ENCODE measurements at places on chromosomes 2 and 18.

GRCh38 chr2:109663721-109664120, 49.6 kb downstream of the SOWAHC start:
- no peaks in the 10 kb centered on the region for H3K4me1 ChIP-seq
- H3K27ac ChIP-seq: no peak overlapping the region
- DNase-seq: no peak
- H3K27me3 ChIP-seq: peaks cover 1% of the 10 kb centered on the region
- no peak overlapping the region for H3K4me3 ChIP-seq

DNA sequence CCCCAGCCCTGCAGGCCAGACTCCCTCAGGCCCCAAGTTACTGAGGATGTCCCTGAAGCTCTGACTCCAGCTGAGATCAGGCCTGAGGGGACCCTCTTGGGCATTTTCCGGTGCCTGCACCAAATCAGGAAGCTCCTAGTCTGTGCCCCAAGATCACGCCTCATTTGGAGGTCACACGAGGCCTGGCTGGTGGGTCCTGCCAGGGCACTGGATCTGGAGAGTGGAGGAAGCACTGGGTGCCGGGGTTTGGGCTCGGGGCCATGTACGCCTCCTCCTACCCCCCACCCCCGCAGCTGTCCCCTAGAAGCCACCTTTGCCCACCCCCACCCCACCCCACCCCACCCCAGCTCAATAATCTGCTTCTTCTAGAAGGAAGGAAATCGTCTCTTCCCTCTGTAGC, 16.2 kb downstream of the SH2D6 start:
- H3K4me1 ChIP-seq: peaks cover 38% of the 10 kb centered on the region
- H3K27me3 ChIP-seq: no peaks in the 10 kb centered on the region
- H3K36me3 ChIP-seq: no peaks in the 10 kb centered on the region
- no peak overlapping the region for H3K27ac ChIP-seq
- DNase-seq: no peak
- no peak overlapping the region for H3K4me3 ChIP-seq

- H3K27me3 ChIP-seq: no peaks in the 10 kb centered on the region
- DNase-seq: peak; percentile 83
- peak overlapping the region; percentile 52 for H3K27ac ChIP-seq
- peak overlapping the region; percentile 90 for H3K4me3 ChIP-seq
Observed at GRCh38 chr2:231052494-231053451, 3.9 kb upstream of the PSMD1 start.

DNA sequence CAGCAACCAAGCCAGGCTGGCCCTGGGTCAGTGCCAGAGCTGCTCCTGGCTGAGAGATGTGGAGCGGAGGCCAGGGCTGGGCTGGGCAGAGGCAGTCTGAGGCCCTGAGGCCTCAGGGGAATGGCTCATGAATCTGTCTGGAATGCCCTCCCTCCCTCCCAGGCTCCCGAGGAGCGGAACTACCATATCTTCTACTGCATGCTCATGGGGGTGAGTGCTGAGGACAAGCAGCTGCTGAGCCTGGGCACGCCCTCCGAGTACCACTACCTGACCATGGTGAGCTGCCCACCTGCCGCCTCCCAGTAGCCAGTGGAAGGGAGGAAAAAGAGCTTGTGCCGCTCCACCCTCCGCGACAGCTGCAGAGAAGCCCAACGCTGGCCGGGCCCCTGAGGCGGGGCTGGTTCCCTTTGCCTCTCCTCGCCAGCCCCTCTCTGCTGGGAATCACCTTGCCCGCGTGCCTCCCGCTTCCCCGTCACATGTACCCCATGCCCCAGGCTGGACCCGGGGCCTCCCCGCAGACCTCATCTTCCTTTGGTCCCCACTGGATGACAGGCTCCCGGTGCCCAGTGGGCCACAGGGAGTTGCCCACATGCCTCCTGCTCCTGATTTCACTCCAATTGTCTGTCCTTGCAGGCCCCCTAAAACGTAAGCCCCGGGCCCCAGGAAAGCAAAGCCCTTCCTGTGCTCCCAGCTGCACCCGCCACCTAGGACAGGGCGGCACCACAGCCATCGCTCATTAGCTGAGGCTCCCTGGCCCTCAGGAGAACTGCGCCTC, 41.1 kb downstream of the MYO7B start:
- no peaks in the 10 kb centered on the region for H3K27me3 ChIP-seq
- no peaks in the 10 kb centered on the region for H3K36me3 ChIP-seq
- H3K27ac ChIP-seq: peak overlapping the region; percentile 19
- no peak overlapping the region for H3K4me3 ChIP-seq

DNA sequence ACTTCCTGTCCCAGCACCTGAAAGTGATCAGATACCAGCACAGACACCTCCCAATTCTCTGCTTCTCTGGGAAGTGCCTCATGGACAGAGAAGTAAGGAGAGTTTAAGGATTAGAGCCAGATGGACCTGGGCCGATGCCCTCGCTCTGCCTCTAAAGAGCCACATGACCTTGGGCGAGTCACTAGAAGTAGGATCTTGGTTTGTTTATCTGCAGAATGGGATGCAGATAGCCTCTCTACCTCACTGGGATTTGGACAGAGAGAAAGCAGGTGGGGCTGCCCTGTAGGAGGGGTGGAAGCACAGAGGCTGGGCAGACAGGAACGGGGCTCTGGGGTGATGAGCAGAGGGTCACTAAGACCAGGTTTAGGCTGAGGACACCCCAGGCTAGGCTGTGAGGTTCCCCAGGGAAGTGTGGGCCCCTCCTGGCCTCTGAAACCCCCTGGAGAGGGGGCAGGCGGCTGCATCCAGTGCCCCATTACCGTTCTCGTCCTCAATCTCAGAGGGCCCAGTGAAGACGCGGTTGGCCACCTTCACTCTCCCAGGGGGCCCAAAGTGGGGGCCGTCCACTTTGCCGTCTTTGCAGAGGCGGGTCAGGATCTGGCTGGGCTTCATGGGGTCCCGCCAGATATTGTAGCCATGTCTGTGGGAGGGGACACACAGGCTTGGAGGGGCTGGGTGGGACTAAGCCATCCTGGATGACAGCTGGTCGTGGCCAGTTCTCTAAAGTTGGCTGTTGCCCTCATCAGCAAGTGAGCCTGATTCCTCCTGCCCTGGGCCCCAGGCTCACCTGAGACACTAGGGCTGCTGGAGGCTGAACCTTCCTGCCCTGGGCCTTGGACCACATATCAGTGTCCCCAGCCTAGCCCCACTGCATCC, 13.3 kb downstream of the OTOF start:
- no peaks in the 10 kb centered on the region for H3K36me3 ChIP-seq
- no peak overlapping the region for H3K4me3 ChIP-seq
- no peaks in the 10 kb centered on the region for H3K27me3 ChIP-seq
- no peaks in the 10 kb centered on the region for H3K4me1 ChIP-seq
- no peak overlapping the region for H3K27ac ChIP-seq

DNA sequence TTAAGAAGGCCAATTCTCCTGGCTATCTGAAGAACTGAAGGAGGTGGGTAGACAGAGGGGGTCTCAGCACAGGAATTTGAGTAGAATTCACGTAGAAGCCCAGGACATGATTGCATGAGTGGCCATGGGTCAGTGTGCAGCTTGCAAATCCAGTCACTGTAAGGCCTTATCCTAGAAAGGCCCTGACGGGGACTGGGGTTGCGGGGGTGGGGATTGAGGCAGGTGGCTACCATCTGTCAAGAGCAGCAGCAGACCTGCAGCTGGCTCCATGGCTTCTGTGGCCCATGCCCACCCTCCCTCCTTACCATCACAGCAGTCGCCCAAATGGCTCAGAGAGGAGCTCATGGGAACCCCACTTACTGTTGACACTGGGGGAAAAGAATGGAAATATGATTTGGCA, 34.6 kb upstream of the SLC14A1 start:
- H3K4me3 ChIP-seq: no peak overlapping the region
- peaks cover 4% of the 10 kb centered on the region for H3K27me3 ChIP-seq
- H3K27ac ChIP-seq: no peak overlapping the region
- peaks cover 65% of the 10 kb centered on the region for H3K4me1 ChIP-seq
- peaks cover 7% of the 10 kb centered on the region for H3K36me3 ChIP-seq
- DNase-seq: no peak
